ENCODE measurements at places on chromosomes 5 and 9.

GRCh38 chr5:72222521-72222920 is 97.5 kb downstream of the MRPS27 start:
- no peak for DNase-seq

DNA sequence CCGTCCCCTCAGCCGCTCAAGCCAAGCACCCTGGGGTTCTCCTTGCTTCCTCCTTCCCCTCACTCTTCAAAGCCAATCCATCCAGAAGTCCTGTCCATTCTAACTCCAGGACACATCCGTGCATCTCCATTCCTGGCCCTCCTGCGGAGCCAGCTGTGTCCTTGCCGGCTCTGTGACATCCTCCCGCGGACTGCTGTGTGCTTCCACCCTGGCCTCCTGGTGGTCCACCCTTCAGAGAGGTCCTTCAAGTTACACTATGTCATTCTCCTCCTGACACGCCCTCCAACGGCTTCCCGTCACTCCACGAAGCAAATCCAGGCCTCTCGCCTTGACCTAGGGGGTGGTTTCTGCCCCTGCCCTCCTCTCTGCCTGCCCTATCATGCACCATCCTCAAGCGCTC is 13.0 kb upstream of the SCGB3A1 start:
- no peak for DNase-seq

- DNase-seq, result no peak
These were observed 493.5 kb downstream of the MTRR start for GRCh38 chr5:8362495-8362894.

DNA sequence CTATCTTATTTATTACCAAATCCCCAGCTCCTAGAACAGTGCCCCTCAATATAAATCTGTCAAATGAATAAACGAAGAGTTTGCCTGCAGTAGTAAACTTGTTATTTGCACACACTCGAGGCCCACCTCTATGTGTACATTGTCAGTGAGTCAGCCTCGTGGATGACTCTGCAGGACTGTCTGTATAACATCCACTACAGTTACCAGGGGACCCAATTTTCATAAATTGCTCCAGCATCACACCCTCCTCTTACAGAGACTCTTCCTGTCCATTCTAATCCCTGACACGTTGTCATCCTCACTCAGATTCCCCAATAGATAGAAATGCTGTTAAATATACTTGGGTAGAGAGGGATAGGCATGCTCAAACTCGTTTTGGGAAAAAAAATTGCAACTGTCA is 478.5 kb downstream of the RAB3C start:
- DNase-seq, result no peak

GRCh38 chr5:6279607-6280006 is 98.7 kb downstream of the MED10 start:
- no peak for DNase-seq

DNA sequence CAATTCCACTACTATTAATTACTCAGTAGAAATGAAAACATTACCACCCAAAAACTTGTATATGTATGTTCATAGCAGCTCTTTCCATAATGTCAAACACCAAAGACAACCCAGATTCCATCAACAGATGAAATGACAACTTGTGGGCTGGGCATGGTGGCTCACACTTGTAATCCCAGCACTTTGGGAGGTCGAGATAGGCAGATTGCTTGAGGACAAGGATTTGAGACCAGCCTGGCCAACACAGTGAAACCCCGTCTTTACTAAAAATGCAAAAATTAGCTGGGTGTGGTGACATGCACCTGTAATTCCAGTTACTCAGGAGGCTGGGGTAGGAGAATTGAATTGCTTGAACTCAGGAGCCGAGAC is 11.5 kb downstream of the UIMC1 start:
- no peak for DNase-seq

DNA sequence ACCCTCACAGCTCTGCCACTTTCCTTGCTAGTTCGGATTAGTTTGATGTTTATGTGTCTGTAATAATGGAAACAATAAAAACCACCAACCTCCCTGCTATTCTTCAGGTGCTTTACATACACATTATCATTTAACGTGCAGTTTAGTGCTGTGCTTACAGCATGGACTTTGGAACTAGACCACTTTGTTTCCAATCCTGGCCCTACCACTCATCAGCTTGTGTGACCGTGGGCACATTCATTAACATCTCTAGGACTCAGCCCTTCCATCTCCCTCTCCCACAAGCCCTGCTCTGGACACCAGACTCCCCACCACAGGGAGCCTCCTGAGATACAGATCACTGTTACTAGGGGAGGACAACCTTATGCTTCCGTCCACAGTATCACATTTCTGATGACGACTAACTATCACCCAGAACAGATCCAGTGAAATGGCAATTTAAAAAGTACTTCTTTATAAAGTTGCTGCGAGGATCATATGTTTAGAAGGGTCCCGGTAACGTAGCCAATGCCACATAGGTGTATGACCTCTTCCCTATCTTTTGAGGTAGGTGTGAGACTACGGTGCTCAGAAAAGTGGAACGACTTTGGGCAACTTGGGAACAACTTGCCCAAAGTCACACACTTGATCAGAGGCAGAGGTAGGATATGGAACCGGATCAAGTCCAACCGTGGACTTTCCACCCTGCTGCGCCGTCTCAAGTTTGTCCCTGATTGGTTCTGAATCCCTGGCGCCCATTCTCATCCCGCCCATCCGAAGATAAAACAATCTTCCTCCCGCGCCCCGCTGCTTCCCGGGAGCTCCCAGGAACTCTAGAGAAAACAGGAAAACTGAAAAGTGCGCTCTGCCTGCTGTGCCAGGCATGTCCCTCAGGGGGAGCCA is 132.4 kb upstream of the NIPBL start:
- no peak for DNase-seq

DNA sequence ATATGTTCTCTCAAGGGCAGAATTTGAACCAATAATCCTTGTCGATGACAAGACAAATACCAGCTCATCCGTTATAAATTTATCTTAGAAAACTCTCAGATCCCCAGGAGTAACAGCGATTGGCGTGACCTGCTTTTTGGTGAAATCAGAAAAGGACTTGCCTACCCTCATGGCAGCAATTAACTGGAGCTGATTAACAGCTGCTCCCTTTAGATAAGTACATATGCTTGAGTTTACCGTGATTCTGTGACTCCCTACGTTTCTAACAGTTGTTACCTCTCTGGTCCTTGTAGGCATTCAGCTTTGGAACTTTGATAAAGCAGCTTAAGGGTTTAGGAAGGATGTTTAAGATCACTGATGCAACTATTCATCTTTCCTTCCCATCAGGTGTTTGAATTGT is 2.6 kb downstream of the INVS start:
- no peak for DNase-seq

- DNase-seq, result no peak
These were observed 65.5 kb downstream of the NR3C1 start for GRCh38 chr5:143337946-143338345.

Measured in D721Med (cell line).